ENCODE measurements at places on chromosomes 1 and 21.

DNA sequence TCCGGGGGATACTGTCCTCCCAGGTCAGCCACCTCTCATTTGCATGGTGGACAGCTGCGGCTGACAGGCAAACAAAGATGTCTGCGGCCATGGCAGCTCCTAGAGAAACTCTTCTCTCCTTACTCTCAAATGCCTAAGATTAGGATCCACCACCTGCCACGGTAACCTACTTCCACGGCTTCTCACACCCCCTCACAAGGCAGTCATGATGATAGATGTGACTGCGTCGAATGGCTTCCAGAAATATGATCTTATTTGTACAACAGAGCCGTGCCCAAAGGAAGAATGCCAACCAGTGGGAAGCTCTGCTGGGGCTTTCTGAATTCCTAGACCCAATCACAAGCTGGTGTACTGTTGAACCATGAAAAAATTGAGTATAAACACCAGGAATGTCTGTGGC, 73.4 kb downstream of the BACE2 start:
- no peak for DNase-seq

GRCh38 chr1:70202173-70202758, 3.1 kb downstream of the LRRC40 start:
- no peak for DNase-seq

GRCh38 chr21:42233067-42233961, 14.4 kb downstream of the ABCG1 start:
- no peak for DNase-seq

- no peak for DNase-seq
These were observed 442.9 kb upstream of the NEGR1 start for GRCh38 chr1:72724951-72725861.

- DNase-seq, result no peak
These were observed 21.5 kb upstream of the LYST start for GRCh38 chr1:235888119-235888643.

DNA sequence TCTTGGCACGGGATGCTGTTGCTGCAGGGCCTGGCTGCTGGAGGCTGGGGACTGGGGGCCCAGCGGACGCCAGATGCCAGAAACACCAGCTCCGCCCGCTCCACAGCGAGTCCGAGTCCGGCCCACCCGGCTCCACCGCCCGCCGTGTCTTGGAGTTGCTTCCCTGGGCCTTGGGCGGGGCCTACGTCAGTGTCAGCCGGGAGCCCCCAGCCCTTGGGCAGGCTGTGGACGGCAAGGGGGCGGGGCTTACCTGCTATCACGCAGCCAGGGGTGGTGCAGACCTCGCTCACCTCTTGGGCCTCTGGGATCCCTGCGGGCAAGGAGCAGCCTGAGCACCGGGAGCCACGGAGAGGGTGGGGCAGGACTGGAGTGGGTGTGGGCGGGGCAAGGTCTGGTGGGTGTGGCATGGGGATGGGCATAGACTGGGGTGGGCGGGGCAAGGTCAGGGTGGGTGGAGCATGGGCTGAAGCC, 21.8 kb downstream of the MMEL1 start:
- no peak for DNase-seq
